ENCODE measurements at places on chromosomes 1 and 21.

DNA sequence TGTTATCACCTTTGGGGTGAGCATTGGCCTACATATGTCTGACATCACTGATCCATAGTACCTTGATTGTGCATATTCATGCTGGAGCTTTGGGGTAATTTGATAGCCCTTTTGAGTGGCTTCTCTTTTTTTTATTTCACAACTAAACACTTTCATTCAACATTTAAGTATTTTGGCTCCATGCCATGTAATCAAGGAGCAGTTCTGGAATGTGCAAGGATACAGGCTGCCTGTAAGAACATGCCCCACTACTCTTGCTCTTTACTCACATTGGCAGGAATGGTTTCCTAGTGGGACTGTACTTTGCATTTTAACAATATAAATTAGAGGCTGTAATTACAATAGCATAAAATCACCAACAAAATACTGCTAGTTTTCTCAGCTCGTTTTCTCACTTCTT is 300.7 kb upstream of the SPAG17 start:
- no peak for DNase-seq

DNA sequence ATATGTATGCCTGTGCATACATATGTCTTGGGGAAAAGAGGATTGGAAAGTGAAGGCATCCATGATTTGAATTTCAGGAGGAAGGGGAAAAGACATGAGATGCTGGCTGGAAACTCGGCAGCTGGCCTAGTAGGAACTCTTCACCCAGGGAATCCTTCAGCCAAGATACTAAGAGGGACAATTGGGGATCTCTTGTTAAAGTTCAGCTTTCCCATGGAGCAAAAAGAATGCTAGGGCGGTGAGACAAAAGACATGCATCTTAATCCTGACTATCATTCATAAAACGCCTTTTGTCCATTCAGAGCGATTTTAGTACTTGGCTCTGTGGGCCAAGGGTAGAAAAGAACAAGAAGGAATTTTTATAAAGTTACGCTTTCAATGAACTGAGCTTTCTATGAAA is 20.5 kb downstream of the PDPN start:
- DNase-seq, result no peak

DNA sequence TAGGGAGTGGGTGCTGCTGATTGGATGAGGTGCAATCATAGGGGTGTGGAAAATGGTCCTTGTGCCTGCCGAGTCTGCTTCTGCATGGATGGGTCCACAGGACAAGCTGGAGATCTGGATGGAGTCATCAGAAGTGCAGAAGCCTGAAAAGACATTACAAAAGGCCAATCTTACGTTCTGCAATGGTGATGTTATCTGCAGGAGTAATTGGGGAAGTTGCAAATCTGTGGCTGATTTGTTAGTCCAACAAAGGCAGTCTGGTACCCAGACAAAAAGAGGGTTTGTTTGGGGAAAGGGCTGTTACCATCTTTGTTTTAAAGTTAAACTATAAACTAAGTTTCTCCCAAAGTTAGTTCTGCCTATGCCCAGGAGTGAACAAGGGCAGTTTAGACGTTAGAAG is 166.5 kb downstream of the PGBD5 start:
- no peak for DNase-seq

- DNase-seq, result no peak
Measured at GRCh38 chr1:50611675-50612074, 188.4 kb upstream of the DMRTA2 start.
